ENCODE measurements at places on chromosomes 16 and 17.
A peak's percentile ranks its signal among the peaks of the same experiment; 100 is the strongest.

- DNase-seq: no peak
Measured at GRCh38 chr16:4496305-4496704, 20.1 kb downstream of the HMOX2 start.

GRCh38 chr17:50430821-50431618 lies 5.0 kb downstream of the ACSF2 start:
- DNase-seq: no peak

- DNase-seq: no peak
Measured at GRCh38 chr16:88865742-88866141, 718 bp downstream of the PABPN1L start.

GRCh38 chr17:34581446-34582184 lies 2.2 kb downstream of the TMEM132E start:
- no peak for DNase-seq

GRCh38 chr17:40104594-40105486 lies 4.5 kb upstream of the NR1D1 start:
- no peak for DNase-seq

GRCh38 chr17:82767041-82767754 lies 15.3 kb downstream of the TBCD start:
- DNase-seq: no peak

DNA sequence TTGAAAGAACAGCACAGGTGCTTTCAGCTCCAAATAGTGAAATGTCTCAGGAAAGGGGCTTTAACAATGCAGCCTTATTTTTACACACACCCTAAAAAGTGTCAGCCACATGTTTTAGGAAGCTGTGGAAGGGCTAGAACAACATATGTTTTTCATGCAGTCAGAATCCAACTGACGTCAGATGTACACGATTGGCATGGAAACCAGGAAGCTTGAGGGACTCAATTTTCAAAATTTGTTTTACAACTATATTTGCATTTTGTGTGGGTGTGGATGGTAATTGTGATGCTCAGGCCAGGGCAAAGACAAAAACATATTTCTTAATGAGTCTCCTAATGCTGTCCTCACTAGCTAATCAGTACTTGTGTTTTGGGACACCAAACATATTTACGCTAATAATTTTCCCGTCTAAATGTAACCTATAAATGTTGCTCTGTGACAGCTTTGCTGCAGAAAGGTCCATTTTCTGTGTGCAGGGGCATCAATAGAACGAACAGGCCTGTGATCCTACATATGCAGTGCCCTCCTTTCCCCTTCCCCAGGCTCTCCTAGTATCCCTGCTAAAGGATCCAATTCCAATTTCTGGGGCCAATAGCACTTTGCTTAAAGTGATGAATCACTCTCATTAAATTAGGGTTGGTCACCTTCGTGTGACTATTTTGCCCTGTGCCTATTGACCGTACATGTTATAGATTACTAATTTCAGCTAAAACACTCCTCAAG lies 434.0 kb upstream of the CDH5 start:
- no peak for DNase-seq

DNA sequence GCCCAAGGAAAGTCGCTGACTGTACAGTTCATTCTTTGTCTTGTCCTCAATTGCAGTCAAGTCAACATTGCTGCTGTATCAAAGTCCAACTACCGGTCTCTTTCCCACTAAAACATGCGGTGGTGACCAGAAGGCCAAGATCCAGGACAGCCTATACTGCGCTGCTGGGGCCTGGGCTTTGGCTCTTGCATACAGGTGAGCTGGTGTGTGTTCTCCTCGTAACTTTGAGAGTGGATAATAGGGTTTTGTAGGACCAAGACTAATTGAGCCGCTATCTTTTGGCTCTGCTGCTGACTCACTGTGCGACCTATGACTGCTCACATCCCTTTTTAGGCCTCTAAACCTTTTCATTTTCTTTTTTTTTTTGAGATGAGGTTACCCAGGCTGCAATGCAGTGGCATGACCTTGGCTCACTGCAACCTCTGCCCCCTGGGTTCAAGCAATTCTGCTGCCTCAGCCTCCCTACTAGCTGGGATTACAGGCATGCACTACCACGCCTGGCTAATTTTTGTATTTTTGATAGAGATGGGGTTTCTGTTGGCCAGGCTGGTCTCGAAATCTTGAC lies 38.7 kb downstream of the PHKB start:
- no peak for DNase-seq

- peak; percentile 40 for DNase-seq
Measured at GRCh38 chr16:88681709-88682451, 4.4 kb downstream of the SNAI3 start.

DNA sequence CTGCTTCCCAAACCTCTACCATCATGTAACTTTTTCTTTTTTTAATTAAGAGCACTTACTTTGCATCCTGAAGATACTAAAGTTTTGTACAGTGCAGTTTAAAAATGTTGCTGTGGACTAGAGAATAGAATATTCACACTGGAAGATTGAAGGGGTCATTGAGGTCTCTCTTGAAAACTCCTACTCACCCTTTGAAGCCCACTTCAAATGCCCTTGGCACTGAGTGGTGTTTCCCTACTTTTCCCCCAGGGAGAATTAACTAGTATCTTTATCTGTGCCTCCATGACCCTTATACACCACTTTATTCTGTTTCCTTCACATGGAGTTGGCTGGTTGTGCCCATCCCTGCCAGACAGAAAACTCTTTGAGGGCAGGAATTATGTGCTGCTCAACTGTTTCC lies 19.6 kb upstream of the CRHR1 start:
- no peak for DNase-seq

GRCh38 chr17:13113821-13114525 lies 96.1 kb upstream of the ELAC2 start:
- DNase-seq: no peak

GRCh38 chr16:50460538-50461399 lies 87.4 kb upstream of the NKD1 start:
- no peak for DNase-seq

GRCh38 chr17:66406701-66407644 lies 104.6 kb downstream of the PRKCA start:
- DNase-seq: no peak

- no peak for DNase-seq
Measured at GRCh38 chr16:27498916-27499658, 50.6 kb downstream of the GTF3C1 start.

GRCh38 chr17:43645765-43646481 lies 15.8 kb downstream of the MEOX1 start:
- no peak for DNase-seq

- DNase-seq: no peak
Measured at GRCh38 chr17:51701501-51701900, 441.2 kb downstream of the UTP18 start.

DNA sequence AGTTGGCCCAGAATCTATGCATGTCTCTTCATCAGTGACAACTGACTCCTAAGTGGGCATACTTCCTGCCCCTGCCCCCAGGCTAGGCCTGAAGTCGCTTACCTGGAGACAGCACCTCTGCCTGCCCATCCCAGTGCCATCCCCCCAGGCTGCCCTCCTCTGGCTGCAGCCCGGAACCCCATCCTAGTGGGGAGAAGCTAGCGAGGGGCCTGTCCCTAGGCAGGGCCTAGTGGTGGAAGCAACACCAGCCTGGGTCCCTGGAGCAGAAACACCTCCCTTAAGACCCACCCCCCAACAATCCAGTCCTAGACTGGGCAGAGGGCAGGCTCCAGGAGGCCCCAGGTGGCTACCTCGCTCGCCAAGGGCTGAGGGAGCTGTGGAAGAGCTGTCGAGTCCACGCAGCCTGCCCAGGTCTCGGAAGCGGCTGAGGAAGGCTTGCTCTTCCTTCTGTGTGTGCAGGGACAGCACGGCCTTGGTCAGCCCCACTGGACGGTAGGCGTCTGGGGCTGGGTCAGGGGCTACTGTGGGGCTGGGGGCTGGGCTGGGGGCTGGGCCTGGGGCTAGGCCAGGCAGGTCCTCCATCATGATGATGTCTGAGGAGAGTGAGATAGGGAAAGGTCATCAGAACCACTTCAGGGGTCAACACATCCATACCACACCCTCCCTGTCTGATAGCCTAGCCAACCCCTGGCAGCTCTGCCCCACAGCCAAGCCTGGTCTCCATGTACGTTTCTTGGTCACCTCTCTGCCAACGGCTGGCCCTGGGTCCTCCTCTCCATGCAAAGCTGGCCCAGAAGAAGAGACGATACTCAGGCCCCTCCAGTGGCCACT lies 7.6 kb downstream of the PER1 start:
- no peak for DNase-seq

- no peak for DNase-seq
Measured at GRCh38 chr16:4517812-4518680, 20.5 kb downstream of the CDIP1 start.

DNA sequence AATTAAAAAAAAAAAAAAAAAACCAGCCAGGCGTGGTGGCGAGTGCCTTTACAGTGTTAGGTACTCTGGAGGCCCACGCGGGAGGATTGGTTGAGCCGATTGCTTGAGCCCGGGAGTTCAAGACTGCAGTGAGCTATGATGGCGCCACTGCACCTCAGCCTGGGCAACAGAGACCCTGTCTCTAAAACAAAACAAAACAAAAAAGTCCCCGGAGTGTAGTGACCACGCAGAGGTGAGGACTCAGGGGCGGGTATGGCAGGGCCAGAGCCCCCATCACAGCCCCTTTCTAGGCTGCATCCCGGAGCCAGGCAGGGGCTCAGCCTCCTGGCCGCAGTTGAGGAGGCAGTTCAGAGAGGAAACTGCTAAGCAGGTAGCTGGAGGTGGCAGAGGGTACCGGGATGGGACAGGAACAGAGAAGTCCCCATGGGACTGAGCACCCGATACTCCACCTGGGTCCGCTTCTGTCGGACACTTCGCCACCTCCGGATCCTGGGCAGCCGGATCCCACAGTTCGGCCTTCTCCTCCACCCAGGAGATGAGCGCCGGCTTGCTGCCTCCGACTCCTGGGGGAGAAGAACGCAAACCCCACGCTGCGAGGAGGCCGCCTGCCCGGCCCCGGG lies 800 bp downstream of the ZNF747 start:
- no peak for DNase-seq

- DNase-seq: no peak
Measured at GRCh38 chr17:181245-182049, at the start of gene DOC2B. Gene DOC2B, minus strand, starts transcription at chr17:181650. Its CDS starts 171 bp downstream, at chr17:181479.

- DNase-seq: peak; percentile 19
Measured at GRCh38 chr16:81445143-81445961, 744 bp downstream of the CMIP start.

DNA sequence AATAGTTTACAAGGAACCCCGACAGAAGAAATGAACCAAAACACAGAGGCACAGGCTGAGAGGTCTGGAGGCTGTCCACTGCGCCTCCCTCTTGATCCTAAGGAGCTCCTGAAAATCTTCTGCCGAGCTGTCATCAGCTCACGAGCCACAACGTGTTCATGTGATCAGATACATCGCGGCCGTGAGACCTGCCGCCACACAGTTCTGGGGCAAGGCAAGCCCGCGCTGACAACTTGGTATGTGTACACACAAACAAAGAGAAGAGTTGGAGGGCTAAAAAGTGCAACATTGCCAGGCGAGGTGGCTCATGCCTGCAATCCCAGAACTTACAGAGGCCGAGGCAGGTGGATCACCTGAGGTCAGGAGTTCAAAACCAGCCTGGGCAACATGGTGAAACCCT lies 7.6 kb downstream of the EXOC7 start:
- no peak for DNase-seq

DNA sequence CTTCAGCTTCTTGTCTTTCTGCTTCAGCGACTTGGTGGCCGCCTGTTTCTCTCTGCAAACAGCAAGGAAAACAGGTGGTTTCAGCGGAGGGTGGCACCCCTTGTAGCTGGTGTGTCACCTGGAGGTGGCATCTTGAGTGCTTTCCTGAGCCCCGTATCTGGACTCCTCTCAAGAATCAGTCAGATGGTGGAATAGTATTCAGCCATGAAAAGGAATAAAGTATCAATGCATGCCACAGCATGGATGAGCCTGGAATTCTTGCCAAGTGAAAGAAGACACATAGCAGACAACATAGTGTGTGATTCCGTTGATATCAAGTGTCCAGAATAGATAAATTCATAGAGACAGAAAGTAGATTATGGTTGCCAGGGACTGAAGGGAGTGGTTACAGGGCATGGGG lies 65.2 kb downstream of the NDE1 start:
- DNase-seq: no peak

GRCh38 chr17:49995055-49995738 lies at the start of gene DLX3:
Gene DLX3, minus strand, starts transcription at chr17:49995224. Its CDS starts 226 bp downstream, at chr17:49994998.
- DNase-seq: no peak

All from T follicular helper cell (primary cell).